ENCODE measurements at places on chromosomes 5 and 9.

- DNase-seq, result no peak
Observed at GRCh38 chr9:83166372-83166771, 103.4 kb upstream of the RASEF start.

- no peak for DNase-seq
Observed at GRCh38 chr9:132663117-132663516, 6.7 kb downstream of the DDX31 start.

GRCh38 chr5:61816146-61816545, 484.1 kb downstream of the ZSWIM6 start:
- DNase-seq, result no peak

- no peak for DNase-seq
Observed at GRCh38 chr9:38079461-38080031, 10.5 kb upstream of the SHB start.

DNA sequence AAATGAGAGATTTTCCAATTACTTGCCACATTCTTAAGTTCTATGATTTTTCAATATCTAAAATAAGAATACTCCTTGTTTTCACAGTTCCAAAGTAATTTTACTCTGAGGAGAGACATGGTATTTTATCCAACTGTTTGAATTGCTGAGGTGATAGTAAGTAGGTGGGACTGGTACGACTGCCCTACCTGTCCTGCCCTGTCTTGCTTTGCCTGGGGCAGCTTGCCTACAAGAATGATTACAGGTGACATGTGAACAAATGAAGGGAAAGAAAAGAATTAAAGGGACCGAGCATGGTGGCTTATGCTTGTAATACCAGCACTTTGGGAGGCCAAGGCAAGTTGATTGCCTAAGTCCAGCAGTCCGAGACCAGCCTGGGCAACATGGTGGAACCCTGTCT, 41.6 kb upstream of the HMGCS1 start:
- DNase-seq, result no peak

- no peak for DNase-seq
Observed at GRCh38 chr9:16535555-16535954, 334.9 kb downstream of the BNC2 start.

DNA sequence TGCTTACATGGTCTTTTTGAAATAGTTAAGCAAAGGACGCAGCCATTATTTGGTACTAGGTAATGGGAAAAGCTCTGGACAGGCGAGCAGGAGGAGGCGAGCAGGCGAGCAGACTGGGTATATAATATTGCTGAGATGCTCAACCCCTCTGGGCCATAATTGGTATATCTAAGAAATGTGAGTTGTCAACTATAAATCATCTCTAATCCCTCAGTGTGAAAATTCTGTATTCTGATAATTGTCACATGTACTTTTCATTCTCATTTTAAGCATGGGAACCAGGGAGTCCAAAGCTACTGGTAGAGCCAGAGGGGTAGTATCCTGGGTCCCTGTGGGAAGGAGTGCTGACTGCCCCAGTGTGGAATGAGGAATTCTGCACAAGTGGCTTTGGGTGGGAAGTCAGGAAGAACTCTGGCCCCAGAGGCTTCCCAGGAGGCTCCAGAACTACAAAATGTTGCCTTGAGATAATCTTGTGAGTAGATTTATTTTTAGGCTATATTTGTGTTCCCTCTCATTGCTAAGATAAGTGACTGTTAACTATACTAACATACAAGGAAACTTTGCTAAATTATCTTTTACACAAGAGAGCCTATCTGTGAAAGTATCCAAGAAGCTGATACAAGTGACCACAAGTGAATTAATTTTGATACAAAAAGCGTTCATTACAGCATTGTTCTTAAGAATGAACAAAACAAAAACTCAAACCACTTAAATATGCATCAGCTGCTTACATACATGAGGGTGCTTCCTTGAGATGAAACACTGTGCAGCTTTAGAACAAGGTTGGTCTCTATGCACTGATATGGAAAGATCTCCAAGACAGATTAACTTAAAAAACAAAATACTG, 70.5 kb upstream of the TNFAIP8 start:
- DNase-seq, result no peak

DNA sequence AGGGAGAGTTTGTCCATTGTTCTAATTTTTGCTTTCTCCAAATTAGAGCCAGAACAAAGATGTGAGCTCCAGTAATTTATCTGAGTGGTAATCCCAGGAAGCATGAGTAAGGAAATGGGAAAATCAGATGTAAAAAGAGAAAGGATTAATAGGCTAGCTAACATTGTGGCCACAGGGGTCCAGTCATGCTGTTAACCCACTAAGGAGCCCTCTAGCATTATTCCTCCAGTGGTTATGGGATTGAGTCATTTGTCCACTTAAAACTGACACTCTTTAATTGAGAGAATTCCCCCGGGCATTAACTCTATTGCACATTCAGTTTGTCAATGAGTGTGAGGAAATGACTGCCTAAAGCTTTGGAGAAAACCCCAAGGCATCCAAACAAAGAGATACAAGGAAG, 700.3 kb upstream of the TYRP1 start:
- no peak for DNase-seq

DNA sequence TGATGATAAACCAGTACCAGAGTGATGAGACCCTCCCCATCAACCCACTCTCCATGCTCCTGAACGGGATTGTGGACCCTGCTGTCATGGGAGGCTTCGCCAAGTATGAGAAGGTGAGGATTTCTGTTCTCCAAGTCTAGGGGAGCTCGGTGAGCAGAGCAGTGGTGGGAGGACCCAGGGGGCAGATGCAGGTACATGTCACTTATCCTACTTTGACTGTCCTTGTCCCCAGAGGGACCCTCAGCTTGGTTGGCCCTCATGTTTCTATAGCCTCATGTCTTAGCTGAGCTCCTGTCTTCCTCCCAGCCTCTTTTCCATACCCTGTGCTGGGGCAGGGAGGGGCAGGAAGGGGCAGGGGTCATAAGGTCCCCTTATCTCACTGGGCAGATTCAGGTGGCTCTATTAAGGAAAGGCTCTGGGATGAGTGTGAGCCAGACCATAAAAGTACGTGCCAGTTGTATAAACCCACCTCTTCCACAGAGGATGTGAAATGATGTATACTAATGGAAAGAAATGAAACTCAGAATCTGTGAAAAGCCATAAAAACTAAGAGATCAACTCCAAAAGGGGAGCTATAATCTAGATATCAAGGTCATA, 38.0 kb upstream of the FOXI1 start:
- DNase-seq, result no peak

DNA sequence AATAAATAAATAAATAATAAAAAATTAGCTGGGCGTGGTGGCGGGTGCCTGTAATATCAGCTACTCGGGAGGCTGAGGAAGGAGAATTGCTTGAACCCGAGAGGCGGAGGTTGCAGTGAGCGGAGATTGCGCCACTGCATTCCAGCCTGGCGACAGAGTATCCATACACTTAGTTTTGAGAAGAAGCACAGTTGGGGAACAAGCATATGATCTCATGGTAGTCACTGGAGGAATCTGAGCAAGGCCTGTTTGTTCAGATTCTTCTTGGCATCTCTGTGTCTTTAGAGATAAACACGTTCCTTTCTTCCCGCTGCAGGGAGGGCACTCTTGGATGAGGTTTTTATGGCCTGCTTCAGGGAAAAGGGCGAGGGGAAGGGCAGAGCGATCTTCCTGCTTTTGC, 15.6 kb upstream of the DENND1A start:
- no peak for DNase-seq

GRCh38 chr9:16449076-16449730, 421.3 kb downstream of the BNC2 start:
- no peak for DNase-seq

DNA sequence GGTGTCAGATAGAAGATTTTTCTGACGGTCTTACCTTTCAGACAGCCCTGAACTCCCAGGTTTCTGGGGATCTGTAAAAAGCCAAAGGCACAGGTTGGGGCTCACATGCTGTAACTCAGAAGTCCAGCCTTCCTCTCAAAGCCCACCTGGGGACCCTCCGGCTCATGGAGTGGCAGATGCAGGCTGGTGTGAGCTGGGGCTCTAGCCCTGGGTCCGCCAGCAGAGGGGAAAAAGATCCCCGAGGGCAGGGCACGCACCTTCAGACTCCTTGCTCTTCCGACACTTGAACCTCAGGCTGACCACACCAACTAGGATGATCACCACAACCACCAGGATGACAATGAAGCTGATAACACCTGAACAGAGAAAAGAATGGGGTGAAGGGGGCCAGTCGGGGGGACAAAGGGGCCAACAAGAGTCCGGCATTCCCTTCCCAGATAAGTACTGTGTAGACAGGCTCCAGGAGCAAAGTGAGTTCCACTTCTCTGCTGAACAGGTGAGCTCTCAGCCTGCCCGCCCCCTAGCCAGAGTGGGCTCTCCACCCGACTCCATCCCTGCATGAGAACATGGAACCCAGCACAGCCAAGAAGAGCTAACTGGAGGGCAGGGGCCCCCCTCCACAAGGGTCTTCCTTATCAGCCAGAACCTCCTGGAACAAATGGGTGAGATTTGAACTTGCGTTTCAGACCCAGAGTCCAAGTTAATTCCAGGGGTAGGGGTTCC, 7.8 kb downstream of the ECSCR start:
- DNase-seq, result no peak

GRCh38 chr5:131384616-131385214, 120.9 kb downstream of the CDC42SE2 start:
- DNase-seq, result no peak

- DNase-seq, result no peak
Observed at GRCh38 chr9:994005-994404, 17.6 kb downstream of the DMRT3 start.

- no peak for DNase-seq
Observed at GRCh38 chr9:33116860-33117259, 40.4 kb upstream of the SMU1 start.

- no peak for DNase-seq
Observed at GRCh38 chr9:88015606-88016005, 41.3 kb upstream of the CDK20 start.

DNA sequence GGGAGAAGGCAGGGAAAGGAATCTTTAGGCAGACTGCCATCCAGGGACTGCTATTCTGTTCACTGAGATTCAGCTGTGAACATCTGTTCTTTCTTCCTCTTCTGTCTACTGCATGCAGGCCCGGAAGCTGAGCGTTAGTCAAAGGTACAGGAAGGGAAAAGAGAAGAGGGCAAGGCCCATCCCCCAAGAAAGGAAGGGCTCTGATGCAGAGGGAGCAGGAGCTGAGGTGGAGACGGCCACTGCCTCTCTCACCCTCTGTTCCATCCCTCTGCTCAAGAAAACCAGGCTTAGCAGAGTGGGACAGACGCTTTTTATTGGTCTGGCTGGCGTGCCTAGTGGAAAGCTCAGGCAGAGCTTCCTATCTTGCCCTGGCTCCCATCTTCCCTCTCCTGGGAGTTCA, 57.6 kb downstream of the PFDN1 start:
- no peak for DNase-seq

DNA sequence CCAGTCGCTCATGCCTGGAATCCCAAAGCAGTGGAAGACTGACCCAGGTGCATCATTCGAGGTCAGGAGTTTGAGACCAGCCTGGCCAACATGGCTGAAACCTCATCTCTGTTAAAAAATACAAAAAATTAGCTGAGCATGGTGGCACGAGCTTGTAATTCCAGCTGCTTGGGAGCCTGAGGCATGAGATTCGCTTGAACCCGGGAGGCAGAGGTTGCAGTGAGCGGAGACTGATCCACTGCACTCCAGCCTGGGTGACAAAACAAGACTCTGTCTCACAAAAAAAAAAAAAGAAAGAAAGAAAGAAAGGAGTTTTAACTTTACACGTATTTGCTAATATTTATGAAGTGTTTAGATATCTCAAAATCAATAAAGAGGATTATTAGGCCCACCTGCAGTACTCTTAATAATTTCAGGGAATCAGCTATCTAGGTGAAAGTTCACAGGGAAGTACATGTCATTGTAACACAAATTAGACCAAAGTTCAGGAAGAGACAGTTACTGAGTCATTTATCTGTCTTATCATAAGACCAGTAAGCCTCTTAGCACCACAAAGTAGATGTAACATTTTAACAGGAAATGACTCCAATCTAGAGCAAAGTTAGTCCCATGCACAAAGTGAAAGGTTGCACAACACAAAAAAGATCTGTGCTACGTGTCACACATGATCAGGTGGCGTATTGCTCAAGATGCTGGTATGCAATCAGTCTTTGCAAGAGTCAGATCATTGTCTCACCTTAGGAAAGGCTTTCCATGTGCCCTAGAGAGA, 34.1 kb upstream of the PLIN2 start:
- no peak for DNase-seq

GRCh38 chr5:143543358-143544255, 140.1 kb upstream of the NR3C1 start:
- DNase-seq, result no peak

DNA sequence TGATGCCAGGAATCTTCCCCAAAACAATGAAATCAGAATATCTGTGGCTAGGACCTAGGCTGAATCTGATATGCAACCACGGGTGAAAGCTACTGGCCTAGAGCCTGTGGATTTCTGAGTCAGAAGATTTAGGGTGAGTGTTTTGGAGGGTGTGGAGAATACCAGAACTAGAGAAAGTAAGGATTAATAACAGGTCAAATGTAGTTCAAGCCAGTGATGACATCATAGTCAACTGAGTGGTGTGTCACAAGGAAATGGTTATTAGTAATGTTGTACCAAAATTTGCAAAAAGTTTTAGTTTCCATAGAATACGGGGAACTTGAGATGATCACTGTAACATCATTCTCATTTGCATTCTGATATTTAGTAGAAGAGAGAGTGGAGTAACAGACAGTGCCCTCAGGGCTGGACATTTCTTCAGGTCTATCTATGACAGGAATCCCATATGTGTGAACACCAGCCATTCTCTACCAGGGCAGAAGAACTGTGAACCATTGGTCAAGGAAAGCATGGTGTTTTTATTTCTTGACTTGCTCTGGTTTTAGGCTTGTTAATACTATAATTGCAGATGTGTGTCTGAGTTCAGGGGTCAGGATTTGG, 3.7 kb downstream of the GALNT12 start:
- DNase-seq, result no peak

GRCh38 chr5:176570044-176570443, 20.9 kb downstream of the CDHR2 start:
- no peak for DNase-seq

DNA sequence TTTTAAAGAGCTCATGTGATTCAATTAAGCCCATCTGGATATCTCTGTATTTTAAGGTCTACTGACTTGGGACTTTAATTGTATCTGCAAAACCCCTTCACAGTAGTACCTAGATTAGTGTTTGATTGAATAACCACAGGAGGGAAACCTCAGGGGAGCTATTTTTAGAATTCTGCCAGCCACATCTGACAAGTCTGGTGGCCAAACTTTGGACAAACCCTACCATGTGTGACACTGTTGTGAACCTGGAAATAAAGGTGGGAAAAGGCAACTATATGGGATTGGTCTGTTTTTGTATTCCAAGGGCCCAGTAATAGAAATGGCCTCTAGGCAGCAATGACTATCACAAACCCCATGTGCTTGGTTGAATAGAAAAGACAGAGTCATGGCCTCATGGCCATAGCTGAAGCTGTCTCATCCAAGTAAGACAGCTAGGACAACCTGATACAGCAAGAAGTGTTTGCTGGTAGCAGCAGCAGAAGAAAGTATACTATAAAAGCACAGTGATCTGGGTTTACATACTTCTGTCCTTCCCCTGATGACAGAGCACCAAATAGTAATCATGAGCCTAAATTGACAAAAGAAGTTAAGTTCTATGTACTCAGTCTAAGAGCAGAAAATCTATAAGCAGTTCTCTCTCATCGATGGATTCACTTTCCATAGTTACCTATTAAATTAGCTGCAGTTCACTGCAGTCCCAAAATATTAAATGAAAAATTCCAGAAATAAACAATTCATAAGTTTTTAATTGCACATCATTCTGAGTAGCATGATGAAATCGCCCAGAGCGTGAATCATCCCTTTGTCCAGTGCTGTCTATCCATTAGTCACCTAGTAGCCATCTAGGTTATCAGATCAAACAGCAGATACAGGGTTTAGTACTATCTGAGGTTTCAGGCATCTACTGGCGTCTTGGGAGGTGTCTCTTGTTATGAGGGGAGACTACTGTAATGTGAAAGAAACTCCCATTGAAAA, 189.8 kb downstream of the ARHGAP26 start:
- DNase-seq, result no peak

Measured in cortex of kidney (tissue), 1 donor.